ENCODE measurements at places on chromosomes 12 and 14.
A peak's percentile ranks its signal among the peaks of the same experiment; 100 is the strongest.

GRCh38 chr12:63928305-63928704 lies 83.8 kb downstream of the SRGAP1 start:
- DNase-seq = no peak

DNA sequence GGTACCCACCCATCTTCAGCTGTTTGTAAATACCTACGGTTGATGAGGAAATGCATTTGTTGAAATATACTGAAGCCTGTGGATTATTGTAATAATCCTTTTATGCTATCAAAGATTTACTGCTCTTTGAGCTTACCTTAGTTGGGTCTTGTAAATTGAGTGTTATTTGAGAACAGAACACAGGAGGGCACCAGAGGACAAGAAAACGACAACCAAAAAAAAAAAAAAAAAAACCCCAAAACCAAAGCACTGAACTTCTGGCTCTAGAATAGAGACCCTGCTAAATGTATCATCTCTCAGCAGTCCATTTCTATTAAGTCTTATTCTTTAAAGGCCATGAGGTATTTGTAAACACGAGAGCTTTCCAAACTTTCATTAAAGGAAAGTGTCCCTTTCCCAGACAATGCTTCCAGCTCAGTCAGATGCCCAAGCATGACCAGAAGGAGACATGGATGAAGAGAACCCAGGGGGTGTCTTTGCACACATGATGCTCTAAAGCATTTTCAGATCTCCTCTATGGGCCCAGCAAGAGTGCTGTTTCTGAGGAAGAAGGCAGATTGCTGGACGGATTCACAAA lies 763.9 kb downstream of the NRXN3 start:
- no peak for DNase-seq

DNA sequence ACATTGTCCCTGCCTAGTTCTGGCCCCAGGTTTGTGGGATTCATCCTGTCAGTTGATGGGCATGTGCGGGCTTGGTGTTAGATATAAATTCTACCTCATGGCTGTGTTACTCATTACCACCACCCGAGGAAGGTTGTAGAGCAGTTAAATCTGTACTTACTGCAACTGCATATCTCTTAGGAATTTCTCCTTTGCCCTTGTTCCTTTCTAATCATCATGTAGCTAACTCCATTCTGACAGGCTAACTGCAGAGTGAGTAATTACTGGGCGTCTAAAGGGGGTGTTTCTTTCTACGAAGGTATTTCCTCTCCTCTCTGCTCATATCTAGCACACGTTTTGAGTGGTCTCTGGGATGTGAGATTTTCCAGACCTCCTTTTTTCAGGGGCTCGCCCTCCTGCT lies 1076.7 kb downstream of the TMTC2 start:
- DNase-seq = no peak

- DNase-seq = no peak
Measured at GRCh38 chr14:105855893-105856675, 329.7 kb downstream of the TMEM121 start.

- no peak for DNase-seq
Measured at GRCh38 chr14:64082837-64083236, 211.3 kb downstream of the ESR2 start.

DNA sequence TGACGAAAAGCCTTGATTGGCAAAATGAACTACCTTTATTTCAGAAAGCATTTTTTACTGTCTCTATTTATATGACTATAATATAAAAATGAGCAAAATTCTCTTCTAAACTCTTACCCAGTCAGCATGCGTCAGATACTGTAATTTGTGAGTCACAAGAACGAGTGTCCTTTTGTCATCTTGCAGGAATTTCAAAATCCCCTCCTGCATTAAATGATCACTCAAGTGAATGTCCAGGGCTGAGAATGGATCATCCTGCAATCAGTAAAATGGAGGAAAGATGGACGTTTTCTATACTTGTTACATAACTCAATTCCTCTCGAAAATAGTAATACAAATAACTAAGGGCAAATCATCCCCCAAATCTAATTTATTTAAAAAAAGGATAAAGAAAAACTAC lies 77.7 kb upstream of the KCNJ8 start:
- DNase-seq = no peak

DNA sequence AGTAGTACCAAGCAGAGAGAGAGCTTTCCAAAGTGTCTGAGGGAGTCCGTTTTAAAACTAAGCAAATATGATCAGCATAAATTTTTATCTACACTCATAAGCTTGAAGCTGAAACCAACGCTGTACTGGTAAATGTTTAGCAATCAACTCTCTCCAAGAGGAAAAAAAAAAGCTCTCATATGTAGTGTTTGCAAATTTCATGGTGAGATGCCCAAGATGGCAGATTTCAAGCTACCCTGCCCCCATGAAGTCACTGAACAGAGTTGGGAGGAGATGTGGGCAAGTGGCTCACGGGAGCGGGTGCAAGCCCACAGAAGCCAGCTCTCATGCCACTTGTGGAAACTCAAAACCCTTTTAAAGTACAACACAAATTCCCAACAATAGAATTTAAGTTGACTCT lies 475.8 kb downstream of the BCAT1 start:
- no peak for DNase-seq

GRCh38 chr12:126772171-126772864 lies 1494.7 kb upstream of the TMEM132C start:
- DNase-seq = no peak

- peak; percentile 85 for DNase-seq
Measured at GRCh38 chr12:52884526-52885293, 20.2 kb downstream of the KRT8 start.

GRCh38 chr14:35213143-35213788 lies 78.9 kb upstream of the PSMA6 start:
- no peak for DNase-seq

- DNase-seq = no peak
Measured at GRCh38 chr14:61927520-61927919, 165.3 kb downstream of the SNAPC1 start.

- no peak for DNase-seq
Measured at GRCh38 chr12:102023343-102023930, 38.4 kb downstream of the WASHC3 start.

DNA sequence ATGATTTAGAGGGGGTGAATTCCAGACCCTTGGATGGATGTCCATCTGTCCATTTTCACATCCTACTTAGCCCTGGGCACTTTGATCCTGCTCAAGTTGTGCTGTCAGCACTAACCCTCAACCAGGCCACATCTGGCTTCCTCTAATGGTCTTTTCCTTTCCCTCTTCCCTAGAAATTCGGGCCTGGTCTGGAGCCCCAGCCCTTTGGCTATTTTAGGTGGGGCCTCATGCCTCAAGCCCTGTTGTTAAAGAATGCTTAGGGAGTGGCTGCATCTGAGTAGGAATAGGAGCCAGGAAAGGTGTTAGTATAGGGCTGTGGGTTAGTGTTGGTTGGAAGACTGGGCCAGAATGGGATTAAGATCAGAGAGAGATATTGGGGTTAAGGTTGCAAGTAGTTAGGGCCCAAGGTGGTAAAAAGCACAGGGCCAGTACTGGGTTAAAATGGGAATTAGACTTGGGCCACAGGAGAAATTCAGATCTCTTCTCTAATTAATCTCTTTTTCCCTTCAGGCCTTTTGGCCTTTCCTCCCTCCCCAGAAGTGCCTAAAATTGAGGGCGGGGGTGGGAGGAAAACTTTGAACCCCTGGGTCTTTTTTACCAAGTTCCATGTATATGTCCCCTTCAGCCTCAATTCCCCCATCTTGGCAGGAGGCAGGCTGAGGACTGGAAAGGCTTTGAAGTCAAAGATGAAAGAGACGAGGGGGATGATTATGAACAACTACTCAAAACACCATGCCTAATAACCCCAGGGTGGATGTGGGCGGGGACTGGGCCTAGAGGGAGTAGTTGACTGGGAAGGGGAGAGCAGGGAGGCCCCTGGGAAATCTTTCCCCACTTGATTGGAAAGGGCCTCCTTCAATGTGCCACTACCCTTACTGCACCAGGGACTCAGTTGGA lies 4.0 kb upstream of the ZNF385A start:
- DNase-seq = no peak

DNA sequence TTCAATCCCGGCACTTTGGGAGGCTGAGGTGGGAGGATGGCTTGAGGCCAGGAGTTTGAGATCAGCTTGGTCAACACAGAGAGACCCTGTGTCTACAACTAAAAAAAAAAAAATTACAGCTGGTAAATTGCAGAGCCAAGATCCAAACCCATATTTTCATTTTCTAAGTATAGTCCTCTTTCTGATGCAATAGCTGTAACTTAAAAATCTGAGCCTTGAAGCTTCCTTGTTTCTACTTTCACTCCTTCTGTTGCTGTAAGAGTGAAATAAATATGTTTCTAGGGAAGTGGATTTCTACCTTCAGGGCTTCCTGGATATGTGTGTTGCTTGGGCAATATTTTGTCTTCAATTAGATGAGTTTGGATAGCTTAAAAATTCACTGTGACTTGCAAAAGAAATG lies 42.0 kb upstream of the PRICKLE1 start:
- no peak for DNase-seq

GRCh38 chr14:70666361-70666686 lies 24.6 kb downstream of the TTC9 start:
- no peak for DNase-seq

- DNase-seq = no peak
Measured at GRCh38 chr14:52846591-52846990, 55.2 kb upstream of the GNPNAT1 start.

DNA sequence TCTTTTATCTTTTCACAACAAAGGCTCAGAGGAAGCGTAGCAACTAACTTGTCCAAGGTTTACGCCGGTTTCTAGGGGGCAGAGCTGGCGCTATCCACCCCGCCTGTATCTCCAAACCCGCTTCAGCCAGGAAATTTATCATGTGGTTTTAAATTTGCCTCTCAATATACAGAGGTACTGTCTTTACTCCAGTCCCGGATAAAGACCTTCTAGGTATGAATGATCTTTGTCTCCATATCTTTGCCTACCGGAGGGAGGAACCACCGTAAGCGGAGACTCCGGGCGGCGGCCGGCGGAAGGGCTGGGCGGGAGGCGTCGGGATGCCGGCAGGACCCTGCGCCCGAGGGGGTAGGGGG lies 693 bp upstream of the RIMKLB start:
- DNase-seq = no peak

GRCh38 chr12:93943780-93944179 lies 204.6 kb upstream of the PLXNC1 start:
- DNase-seq = no peak

- no peak for DNase-seq
Measured at GRCh38 chr12:10771132-10771733, 31.2 kb downstream of the TAS2R7 start.

GRCh38 chr14:66135831-66136230 lies 350.3 kb upstream of the CCDC196 start:
- no peak for DNase-seq

GRCh38 chr12:108338915-108339657 lies at the start of gene CMKLR1:
TSS of gene CMKLR1 (minus strand) at chr12:108339311. CDS start at chr12:108293591, 45,720 bp downstream.
- DNase-seq = no peak

GRCh38 chr12:94272280-94272679 lies 123.9 kb downstream of the PLXNC1 start:
- DNase-seq = no peak

GRCh38 chr12:14367040-14367661 lies 1.7 kb downstream of the ATF7IP start:
- no peak for DNase-seq

DNA sequence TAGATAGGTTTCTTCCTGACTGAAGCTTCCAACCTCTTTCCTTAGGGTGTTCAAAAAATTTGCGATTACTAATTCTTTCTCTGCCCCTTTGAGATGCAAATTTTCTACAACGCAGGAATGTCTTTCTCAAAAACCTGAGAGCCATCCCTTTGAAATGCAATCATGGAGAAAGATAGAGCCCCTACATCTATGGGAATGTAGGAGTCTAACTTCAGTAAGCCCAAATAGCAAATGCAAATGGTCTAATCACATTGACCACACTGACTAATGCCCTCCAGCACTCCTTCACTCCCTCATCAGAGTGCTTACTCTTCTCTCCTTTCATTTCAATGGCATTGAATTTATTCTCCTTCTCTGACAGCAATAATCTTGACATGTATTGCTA lies 107.1 kb downstream of the SLC6A15 start:
- DNase-seq = no peak

Measured in stimulated activated CD4-positive, alpha-beta T cell treated with anti-CD3 and anti-CD28 coated beads, Interleukin-12 subunit alpha, Interleukin-12 subunit beta, amount 100 ng/mL, for 48 hours (primary cell).